Omental fat pad (tissue), 4 donors: ENCODE measurements at places on chromosomes 4 and X. TPM values are rescaled to one million over a fixed set of nuclear protein-coding genes. Genes with fewer than 3 reads are reported as not detected.

PPP1R3F gene
- 3.9 TPM for total RNA-seq

PPEF1 gene
- total RNA-seq: not detected

FMR1 gene
- 44.5 TPM for total RNA-seq

DNA sequence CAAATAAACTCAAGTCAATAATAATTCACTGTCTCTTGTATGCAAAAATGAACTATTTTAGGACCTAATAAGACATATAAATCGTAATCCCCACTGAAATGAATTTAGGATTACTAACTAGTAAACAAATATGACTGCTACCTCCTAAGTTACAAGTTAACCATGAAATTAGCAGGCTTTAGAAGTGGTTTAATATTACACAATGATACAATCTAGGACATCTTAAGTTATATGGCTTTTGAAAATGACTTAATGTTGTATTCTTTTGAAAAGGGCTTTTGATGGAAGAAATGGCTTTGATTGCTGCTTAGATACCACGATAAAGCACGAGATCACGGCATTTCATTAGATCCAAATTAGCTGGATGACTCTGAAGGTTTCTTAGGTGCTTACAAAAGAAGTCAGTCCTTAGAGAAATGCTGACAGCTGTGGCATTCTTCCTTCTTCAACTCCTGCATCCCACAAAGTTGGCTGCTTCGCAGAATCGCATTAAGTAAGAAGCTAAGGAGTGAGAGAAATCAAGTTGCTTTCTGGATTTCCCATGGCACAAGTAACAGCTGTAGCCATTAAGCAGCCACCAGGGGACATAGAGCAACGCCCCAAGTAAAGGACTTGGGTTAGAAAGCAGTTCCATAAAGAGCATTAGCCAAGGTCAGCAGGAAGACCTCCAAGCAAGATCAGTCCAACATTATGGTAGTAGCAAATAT, 6.9 kb downstream of the SLC10A7 start:
- DNase-seq: no peak

- DNase-seq: no peak
Observed at GRCh38 chr4:84936123-84936522, 30.4 kb downstream of the WDFY3 start.

DNA sequence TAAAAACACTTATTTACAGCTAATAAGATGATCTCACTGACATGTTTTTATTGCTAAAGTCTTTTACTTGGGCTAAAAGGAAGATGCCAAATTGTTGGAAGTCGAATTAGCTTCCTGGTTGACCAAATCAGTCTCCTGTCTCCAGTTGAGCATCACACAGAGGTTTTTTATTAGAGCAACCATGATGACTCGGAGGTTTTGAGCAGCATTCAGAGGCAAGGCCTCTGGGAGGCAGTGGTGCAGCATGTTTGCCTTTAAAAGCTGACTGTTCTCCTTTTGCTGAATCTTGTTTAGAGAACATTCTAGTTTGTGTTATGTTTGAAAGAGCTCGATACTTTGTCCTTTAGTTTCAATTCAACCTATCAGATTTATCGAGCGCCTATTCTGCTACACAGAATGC, 2.1 kb downstream of the UCHL1 start:
- no peak for DNase-seq

- no peak for DNase-seq
Observed at GRCh38 chr4:129344058-129344457, 248.1 kb downstream of the C4orf33 start.

GRCh38 chr4:1590244-1590643, 93.9 kb downstream of the FAM53A start:
- no peak for DNase-seq

DNA sequence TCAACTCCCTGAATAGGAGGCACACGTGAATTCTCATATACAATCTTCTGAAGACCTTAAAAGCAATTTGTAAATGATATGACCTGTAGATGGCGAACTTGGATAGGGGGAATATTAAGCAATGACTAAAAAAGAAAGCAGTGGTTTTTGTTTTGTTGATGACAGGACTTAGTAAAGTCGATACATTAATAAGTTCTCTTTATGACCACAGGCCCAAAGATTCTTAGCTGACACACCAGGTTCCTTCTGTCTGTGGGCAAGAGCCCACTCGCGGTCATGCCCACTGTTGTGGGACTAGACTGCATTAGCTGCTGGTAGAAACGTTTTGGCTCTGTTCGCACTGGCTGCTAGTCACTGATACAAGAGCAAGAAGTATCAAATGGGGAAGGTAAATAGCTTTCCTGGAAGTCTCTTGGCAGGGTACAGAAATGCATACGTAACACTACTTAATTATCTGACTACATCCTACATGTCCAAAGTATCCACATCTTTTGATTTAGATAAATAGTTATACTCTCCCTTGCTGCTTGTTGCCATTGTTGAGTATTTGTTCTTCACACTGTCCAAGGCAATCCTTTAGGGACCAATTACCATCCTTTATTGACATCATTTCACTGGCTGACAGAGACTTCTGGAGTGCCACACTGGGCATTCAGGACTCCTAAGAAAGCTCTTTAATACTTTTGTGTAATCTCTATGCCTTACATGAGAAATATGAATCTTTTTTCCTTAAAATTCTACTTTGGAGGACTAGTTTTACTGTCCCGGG, 31.0 kb downstream of the ALPK1 start:
- no peak for DNase-seq
